ENCODE measurements at places on chromosomes 5 and 9.

DNA sequence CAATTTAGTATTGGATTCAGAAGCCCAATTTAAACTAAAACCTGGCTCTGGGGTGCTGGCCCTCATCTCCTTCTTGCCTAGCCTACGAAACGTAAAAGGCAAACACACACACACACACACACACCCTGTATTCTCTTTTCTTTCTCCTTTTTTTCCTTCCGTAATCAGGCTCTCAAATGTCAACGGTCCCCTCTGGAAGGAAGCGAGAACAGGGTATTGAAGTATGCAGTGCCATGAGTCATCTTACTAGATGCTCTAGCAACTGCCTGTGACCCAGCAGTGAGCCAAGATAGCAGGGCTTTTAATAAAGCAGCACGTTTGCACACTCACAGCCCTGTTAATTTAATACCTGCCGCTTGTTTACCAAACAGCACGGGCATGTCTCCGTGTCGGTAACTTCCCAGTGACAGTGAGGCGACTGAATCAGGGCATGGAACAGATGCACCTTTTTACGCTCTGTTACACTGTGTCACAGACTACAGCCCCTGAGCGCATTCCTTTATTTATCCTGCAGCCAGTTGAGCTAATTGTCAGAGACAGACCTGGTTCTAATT, 243.8 kb downstream of the BNC2 start:
- DNase-seq: peak; percentile 76

GRCh38 chr9:134501761-134502265, 139.8 kb upstream of the COL5A1 start:
- DNase-seq: no peak

DNA sequence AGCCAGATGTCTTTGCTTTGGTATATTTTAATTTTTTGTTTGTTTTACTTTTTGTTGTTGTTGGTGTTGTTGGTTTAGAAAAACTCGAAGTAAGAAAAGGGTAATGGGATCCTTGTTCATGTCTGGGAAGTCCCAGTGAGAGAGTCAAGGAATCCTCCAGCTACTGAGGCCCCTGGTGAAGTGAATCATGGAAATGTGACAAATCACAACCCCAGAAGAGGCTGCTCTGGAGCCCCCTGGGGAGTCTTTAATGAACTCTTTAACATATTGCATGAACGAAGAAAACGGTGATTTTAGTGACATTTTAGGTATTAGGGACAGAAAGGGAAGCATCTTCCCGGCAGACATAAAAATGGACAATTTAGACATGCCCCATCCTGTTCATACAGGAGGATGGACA, 41.3 kb downstream of the TMEM174 start:
- DNase-seq: no peak

GRCh38 chr9:138111607-138112006, 234.0 kb downstream of the CACNA1B start:
- DNase-seq: no peak

- DNase-seq: no peak
Measured at GRCh38 chr9:26234865-26235264, 556.6 kb upstream of the TUSC1 start.

- peak; percentile 89 for DNase-seq
Measured at GRCh38 chr5:163503106-163504078, 2.0 kb upstream of the MAT2B start.

DNA sequence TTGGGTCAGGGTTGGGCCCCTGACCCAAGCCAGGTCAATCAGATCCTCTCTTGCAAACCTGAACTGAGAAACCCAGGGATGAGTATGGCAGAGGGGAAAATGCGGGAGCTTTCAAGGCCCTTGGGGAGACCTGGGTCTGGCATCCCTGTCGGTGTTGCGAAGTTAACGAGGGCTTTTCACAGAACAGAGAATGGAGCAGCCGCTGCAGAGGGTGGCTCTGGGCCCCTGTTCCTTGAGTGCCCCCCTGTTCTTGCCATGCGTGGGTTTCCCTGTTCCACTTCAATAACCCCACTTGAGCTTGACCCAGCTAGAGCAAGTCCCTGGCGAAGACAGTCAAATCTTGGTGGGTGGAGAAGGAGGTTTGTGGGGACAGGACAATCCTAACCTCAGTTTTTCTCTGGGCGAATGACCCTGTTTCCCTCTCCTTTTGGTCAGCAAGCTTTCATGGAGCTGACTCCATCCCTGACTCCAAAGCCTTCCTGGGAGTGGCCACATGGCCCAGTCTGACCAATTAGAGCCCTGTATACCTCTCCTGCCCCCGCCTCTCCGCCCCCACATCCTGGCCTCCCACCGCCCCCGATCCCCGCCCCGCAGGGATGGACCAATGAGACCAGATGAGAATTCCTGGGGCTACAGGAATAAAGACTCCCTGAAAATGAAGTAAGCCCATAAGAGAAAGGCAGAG, 2.9 kb upstream of the VDAC1 start:
- DNase-seq: no peak

DNA sequence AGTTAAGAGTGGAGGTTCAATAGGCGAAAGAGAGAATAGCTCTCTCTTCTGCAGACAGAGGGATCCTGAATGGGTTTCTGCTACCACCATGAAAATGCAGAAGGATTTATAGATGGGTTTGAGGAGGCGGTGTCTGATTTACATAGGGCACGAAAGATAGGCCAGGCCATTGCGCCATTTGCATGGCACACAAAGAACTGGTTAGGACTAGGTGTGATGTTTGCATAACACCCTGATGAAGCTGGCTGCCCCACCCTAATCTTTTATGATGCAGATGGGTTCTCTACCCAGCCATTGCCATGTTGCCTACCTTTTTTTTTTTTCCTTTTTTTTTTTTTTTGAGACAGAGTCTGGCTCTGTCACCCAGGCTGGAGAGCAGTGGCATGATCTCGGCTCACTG, 51.4 kb upstream of the PDZD2 start:
- DNase-seq: no peak

DNA sequence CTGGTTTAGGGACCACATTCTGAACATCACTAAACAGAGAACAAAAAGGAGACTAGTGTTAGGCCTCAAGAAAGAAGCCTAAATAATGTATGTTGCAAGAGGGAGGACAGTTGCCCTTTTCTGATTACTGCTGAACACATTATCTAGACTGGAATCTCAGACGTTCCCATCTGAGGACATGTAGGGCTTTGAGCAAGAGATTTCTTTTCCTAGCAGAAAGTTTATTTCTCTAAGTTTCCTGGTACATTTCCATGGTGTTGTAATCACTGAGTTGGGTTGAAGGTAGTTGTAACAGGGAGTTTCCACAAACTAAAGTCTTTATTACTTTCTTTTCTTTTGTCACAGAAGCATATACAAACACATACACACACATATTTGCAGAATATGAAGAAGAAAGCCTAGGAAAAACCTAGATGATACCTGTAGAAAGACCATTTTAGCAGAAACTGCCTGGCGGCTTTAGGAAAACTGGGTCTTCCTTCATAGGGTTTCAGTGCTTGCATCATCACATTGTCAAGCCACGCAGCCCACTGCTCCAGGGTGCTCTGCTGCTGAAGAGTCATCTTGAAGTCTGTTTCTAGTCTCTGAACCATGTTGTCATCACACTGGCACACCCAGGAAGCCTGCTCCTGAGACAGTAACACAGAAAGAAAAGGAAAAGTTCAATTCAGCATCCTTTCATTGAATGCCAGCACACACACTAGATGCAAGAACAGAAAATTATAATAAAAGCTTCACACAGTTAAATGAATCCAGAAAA, 269.1 kb downstream of the RFX3 start:
- no peak for DNase-seq

DNA sequence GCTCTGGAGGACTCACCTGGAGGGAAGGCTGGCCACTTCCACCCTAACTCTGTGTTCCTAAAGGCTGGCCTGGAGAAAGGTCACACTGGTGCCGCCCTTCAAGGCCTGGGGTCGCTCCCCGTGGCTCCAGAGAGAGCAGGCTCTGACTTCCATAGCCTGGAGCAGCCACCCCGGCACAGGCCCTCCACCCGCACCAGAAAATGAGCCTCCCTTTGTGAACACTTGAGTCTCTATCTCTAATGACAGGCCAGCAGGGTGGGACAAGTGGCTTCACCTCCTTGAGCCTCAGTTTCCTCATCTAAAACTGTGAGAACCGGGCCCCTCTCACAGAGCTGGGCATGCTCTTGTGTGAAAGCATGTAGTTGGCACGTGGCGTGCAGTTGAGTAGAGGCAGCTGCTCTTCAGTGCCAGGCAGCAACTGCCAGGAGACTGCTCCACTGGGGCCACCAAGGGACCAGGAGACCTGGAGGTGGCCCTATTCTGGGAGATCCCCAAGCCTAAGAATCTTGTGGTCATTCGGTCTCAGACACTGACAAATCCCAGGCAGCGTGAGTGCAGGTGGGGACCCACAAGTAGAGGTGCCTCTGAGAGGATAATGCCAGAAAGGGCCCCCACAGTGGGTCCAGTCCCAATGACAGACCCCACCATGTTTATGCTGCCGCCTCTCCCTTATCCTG, 56.7 kb upstream of the GARNL3 start:
- DNase-seq: no peak

- DNase-seq: no peak
Measured at GRCh38 chr9:135888126-135888765, 19.1 kb downstream of the CAMSAP1 start.

GRCh38 chr5:78738693-78739300, 90.2 kb upstream of the LHFPL2 start:
- no peak for DNase-seq

- no peak for DNase-seq
Measured at GRCh38 chr5:90888511-90889324, 330.1 kb downstream of the ADGRV1 start.

GRCh38 chr5:104914536-104915070, 1352.0 kb upstream of the NUDT12 start:
- DNase-seq: no peak

GRCh38 chr5:140025736-140026135, 17.4 kb downstream of the NRG2 start:
- DNase-seq: no peak

DNA sequence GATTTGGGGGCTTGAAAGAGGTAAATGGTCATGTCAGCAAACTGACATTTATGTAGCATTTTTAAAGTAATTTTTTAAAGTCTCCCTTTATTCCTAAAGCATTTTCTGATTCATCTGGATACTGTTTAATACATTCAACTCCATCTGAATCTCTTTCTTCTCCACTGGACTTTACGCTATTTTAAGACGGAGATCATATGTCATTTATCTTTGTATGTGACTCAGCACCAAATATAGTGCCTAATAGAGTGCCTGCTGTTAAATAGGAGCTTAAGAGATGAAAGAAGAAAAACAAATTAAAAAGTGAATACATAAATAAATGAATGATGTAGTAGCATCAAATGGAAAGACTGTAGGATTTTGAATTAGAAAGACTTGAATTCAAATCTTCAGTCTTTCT, 548.8 kb upstream of the SMC2 start:
- no peak for DNase-seq

- peak; percentile 97 for DNase-seq
Measured at GRCh38 chr5:17249029-17249634, 31.7 kb downstream of the BASP1 start.

GRCh38 chr9:2169035-2169434, 153.9 kb downstream of the SMARCA2 start:
- DNase-seq: no peak

- DNase-seq: peak; percentile 74
Measured at GRCh38 chr5:148939676-148940075, 113.3 kb downstream of the ADRB2 start.

DNA sequence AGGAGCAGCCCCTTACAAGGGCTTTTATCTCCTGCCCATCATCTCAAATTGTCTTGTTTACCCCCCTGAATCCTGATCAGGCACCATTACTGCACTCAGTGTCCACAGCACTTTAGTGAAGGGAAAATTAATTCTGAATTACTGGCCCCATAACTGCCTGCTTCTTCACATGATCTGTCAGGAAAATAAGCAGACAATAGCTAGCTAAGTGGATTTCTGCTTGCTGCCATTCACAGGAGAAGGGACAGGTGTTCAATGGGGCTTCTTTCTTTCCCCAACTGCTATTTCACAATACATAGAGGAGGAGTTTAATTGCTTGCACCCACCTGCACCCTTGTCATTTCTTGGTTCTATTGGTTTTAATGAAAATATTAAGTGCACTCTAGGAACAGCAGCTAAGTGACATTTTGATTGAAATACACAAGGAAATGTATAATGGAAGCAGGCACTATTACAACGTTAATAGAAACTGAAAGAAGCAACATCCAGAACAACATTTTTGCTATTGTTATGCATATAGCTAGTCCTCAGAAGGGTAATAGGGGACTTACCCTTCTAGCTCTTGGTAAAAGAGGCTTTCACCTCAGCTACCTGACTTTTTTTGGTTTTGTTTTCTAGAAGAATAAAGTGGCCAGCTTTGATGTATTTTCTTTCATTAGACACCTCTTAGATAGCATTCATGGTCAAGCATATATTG, 599.3 kb upstream of the TLE4 start:
- no peak for DNase-seq

DNA sequence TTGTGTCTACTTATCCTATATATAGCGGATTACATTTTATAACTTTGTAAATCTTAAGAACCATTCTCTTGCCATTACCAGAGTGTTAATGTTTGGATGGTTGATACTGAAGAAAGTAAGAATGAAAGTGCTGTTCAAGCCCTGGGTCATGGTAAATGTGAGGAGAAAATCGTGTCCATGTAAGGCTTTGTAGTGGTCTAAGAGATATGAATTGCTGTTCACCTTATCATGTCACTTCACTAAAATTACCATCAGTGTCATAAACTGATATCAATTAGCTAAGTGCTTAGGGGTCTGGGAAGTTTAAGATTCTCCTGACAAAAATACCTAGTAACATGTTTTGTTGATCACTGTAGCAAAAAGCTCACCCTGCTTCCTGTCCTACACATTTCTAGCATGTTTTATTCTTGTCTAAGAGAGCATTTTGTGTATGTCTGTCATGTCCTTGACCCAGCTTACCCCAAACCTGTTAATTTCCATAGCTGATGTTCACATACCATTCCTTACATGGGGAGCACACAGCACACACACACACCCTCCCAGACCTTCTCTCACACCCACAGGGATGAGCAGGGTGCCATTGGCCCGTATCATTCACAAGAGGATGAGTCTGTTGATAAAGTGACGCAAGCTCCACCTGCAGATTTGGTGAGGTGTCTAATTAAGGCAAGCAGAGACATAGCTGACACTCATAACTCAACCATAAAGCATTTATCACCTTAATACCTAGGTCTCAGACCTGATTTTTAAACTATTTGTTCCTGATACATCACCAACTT, 125.1 kb upstream of the PAM start:
- no peak for DNase-seq

- no peak for DNase-seq
Measured at GRCh38 chr5:2417301-2417700, 334.2 kb downstream of the IRX2 start.

DNA sequence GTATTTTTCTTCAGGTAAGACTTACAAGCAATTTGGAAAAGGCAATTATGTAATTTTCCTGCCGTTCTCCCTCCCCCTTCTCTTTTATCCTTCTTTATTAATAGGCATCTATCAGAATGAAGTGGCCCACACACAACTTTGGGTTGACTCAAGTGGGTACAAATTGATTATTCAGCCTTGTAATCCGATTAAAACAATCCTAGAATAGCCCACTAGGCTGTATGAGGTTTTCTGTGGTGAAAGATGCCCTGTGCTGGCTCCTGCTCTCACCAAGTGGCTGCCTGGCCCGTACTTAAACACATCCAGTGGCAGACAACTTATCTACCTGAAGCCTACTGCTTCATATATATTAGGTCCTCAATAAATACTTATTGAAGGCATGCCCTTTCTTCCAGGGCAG, 177.3 kb upstream of the C9orf72 start:
- DNase-seq: no peak

Measured in HFFc6 (cell line).